ENCODE measurements at places on chromosomes 5 and 9. TPM values are rescaled to one million over a fixed set of nuclear protein-coding genes. Genes with fewer than 3 reads are reported as not detected.

The QRFP gene
- not detected for total RNA-seq

DNA sequence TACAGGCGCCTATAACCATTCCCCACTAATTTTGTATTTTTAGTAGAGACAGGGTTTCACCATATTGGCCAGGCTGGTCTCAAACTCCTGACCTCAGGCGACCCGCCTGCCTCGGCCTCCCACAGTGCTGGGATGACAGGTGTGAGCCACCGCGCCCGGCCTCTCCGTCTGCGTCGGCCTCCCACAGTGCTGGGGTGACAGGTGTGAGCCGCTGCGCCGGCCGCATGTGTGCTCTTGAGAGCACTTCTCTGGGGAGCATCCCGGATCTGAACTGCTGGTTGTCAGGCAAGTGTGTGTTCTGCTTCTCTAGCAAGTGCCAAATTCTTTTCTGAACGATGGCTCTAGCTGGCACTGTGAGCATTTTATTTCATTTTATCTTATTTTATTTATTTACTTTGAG is 3.7 kb upstream of the ENTPD2 start:
- ATAC-seq: no peak

The ZER1 gene
- 23.2 TPM for total RNA-seq

GRCh38 chr9:115606838-115607237 is 488.9 kb upstream of the TNC start:
- ATAC-seq: no peak

The KCNV2 gene
- total RNA-seq: not detected

The NKD2 gene
- total RNA-seq: 1.1 TPM

Data from esophagus mucosa (tissue), 1 donor.